Neural progenitor cell (in vitro differentiated cells): ENCODE measurements at places on chromosomes 2 and 18. TPM values are rescaled to one million over a fixed set of nuclear protein-coding genes. Genes with fewer than 3 reads are reported as not detected.

Gene GALNT5
- total RNA-seq = 0.03 TPM in 1 of 2 replicates, not detected in the other

Gene LINC00305
- total RNA-seq = not detected in 2 replicates

- H3K36me3 ChIP-seq = no peaks in the 10 kb centered on the region
- no peaks in the 10 kb centered on the region for H3K4me1 ChIP-seq
- no peak overlapping the region for H3K4me3 ChIP-seq
- H3K27ac ChIP-seq = no peak overlapping the region
- no peaks in the 10 kb centered on the region for H3K27me3 ChIP-seq
Observed at GRCh38 chr2:133871545-133872209, 303.4 kb upstream of the NCKAP5 start.

Gene DAW1
- not detected in 2 replicates for total RNA-seq

Gene SKOR2
- not detected in 2 replicates for total RNA-seq

DNA sequence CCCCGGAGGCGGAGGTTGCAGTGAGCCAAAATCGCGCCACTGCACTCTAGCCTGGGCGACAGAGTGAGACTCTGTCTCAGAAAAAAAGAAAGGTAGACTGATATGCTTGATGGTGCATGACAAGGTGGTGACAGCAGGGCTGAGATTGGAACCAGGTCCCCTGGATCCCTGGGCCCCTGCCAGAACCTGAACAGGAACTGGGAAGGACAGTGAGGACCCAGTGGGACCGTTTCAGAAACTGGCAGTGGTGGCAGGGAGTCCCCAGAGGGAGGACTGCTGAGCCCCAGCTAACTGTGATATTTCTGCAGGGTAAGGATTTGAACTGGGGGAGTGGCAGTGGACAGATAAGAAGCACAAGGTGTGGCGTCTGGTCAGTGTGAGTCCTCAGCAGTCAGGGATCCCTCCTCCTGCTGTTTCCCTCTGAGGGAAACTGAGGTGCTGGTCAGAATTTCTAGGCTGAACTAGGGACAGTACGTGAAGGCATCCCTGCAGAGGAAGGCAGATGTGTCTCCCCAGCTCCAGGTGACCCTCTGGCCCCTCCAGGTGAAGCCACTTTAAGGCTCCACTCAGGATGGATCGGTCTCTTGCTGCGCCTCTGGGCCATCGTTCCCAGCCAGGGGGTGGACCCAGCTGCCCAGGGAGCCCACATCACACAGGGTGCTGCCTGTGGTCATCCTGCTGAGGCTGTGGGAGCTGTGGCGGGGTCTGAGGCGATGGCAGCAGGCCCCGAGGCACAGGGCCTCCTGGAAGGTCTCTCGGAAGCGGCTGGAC is 5.6 kb downstream of the NMUR1 start:
- peaks cover 16% of the 10 kb centered on the region for H3K27me3 ChIP-seq
- no peaks in the 10 kb centered on the region for H3K36me3 ChIP-seq
- H3K4me3 ChIP-seq = no peak overlapping the region
- H3K27ac ChIP-seq = no peak overlapping the region
- peaks cover 16% of the 10 kb centered on the region for H3K4me1 ChIP-seq
